AG04449 (cell line): ENCODE measurements at places on chromosomes 1 and 21.

GRCh38 chr1:193730017-193730416 is 543.6 kb upstream of the B3GALT2 start:
- DNase-seq = no peak

DNA sequence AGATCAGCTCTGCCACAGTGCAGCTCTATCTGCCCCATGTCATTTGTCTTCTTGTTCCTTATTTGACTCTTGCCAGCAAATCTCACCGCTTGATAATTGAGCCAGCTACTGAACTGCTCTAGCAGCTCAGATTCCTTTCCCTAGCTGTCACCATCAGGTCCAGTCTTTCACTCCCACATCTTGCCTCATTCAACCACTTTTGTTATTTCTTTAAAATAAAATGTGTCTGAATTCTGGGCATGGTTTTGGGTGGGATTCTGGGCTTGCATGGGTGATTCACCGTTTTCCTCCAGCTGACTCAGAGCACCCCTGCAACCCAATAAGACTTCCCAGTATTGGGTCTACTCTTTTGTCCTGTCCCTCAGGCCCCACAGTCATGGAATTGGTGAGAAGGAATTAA is 215.7 kb downstream of the DSCAM start:
- DNase-seq = no peak

DNA sequence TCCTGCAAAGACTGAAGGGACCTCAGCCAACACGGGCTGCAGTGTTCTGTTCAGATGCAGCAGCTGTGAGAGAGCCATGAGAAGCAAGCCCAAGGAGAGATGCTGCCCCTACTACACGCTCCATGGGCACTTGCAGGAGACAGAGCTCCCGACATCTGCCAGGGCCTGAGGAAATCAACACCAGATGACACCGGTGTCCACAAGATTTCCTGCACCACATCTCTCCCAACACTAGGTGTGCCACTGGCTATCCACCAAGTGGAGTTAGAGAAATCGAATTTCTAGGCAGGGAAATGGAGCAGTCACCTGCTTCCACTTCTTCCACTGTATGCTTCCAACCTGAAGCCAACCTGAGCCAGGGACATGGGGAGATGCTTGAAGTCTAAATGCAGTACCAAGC is 445.3 kb downstream of the RWDD3 start:
- no peak for DNase-seq

DNA sequence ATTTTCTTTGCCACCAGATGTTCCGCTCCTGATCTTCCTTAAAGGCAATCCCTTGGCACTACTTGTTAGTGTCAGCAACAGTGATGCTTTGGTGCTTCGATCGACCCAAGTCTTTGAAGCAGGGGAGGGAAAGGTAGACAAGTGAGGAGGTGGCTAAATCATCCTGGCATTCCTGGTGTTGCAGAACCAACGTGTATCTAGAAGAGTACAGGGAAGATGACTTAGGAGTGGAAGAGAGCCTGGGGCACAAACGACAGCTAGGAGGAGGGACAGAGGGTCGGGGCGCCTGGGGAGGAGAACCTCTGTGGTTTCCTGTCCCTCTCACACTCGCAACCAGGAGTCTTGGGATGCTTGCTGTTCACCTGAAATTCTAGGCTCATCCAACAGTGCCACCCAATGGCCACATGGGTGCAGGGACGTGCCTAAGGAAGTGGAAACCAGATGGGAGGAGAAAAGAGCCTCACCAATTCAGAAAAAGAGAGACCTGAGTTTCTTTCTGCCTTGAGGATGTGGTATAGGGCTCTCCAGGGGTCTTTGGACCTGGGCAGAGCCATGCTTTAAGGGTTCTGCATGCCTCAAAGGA is 9.5 kb upstream of the KCNA2 start:
- DNase-seq = peak; percentile 12

GRCh38 chr21:29034678-29035077 is 10.2 kb downstream of the USP16 start:
- DNase-seq = no peak

GRCh38 chr1:30345491-30346130 is 377.8 kb downstream of the MATN1 start:
- DNase-seq = no peak

GRCh38 chr21:41366522-41367151 is 4.8 kb downstream of the MX2 start:
- DNase-seq = peak; percentile 29

GRCh38 chr1:50666849-50667248 is 243.6 kb upstream of the DMRTA2 start:
- DNase-seq = no peak

- DNase-seq = peak; percentile 21
Measured at GRCh38 chr1:91282695-91283420, 121.8 kb downstream of the HFM1 start.

- no peak for DNase-seq
Measured at GRCh38 chr1:53892911-53893310, 1.1 kb upstream of the DIO1 start.

- no peak for DNase-seq
Measured at GRCh38 chr1:2414297-2414958, 2.1 kb upstream of the PEX10 start.

- no peak for DNase-seq
Measured at GRCh38 chr1:61459345-61459744, 265.6 kb downstream of the TM2D1 start.

DNA sequence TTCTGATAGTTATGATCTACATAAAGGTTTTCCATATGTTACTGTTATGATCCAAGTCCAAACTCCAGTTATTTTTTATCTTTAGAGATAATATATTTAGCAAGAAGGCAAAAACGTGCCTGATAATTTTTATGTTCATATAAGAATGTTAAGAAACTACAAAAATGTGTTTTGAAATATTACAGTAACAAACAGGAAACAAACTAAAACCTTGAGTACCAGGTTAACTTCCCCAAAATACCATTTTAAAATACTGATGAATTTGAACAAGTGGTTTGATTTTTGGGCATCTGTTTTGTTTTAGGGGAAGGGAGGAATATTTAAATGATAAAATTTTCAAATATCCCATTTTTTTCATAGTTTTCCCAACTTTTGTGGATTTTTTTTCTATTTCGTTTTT is 124.8 kb downstream of the NR5A2 start:
- DNase-seq = no peak

GRCh38 chr1:85202864-85203255 is 2.0 kb upstream of the SYDE2 start:
- no peak for DNase-seq

DNA sequence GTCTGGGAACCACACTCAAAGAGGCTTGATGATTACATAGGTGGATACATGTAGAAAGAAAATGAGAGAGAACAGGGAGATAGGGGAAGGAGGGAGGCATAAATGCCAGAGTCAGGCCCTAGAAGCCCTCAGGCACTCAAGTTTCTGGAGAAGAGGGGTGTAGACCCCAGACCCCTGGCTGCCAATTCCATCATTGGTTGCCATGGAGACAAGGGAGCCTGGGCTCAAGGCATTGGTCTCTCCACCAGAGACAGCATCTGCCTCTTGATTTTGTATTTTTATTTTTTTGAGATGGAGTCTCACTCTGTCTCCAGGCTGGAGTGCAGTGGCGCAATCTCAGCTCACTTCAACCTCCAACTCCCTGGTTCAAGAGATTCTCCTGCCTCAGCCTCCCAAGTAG is 114.3 kb upstream of the GRIK3 start:
- DNase-seq = no peak

- DNase-seq = no peak
Measured at GRCh38 chr1:75986478-75986877, 54.3 kb upstream of the ASB17 start.

GRCh38 chr1:246351721-246352120 is 155.4 kb downstream of the SMYD3 start:
- DNase-seq = no peak

DNA sequence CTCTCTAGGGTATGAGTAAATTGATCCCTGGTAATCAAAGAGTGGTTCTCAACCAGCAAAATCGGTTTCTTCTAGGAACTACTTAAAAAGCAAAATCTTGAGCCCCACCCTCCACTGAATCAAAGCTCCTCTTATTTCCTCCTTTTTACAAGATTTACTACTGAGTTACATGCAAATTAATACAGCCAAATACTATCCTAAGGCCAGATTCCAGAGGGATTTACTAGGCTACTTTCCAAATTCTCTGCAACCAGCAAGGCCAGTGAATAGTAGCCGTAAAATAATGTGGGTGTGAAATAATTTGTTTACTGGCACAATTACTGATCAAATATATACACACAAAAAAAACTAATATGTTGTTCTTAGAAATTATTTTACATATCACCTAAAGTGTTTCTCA is 1583.8 kb downstream of the NCAM2 start:
- DNase-seq = no peak

DNA sequence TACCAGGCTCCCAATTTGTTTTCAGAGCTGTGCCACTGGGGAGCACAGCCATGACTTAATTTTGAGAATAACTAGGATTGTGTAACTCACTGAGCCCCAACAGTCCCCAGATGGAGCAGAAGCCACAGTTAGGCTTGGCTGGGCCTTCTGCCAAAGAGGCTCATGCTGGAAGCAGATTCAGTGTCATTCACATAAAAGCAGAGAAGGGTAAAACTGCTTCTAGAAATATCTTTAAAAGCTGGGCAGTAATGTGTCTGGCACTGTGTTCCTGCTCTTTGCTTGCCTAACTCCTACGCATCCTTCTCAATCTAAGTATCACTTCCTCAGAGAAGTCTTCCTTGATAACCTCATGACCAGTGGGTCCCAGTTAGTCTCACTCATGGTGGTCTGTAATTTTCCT is 20.3 kb downstream of the STK40 start:
- DNase-seq = no peak

DNA sequence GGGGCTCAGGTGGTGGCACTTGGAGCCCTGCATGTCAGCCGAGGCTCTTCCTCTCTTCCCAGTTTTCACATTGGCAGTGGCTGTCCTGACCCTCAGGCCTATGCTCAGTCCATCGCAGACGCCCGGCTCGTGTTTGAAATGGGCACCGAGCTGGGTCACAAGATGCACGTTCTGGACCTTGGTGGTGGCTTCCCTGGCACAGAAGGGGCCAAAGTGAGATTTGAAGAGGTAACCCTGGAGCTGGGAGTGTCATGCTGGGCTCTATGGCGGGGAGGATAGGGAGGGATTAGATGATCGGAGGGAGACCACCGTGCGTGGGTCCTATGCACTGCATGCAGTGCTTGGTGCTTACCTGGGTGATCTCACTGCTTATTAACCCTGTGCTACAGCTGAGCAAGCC is 13.5 kb downstream of the AZIN2 start:
- no peak for DNase-seq

GRCh38 chr1:233010146-233010545 is 59.7 kb downstream of the NTPCR start:
- DNase-seq = no peak

DNA sequence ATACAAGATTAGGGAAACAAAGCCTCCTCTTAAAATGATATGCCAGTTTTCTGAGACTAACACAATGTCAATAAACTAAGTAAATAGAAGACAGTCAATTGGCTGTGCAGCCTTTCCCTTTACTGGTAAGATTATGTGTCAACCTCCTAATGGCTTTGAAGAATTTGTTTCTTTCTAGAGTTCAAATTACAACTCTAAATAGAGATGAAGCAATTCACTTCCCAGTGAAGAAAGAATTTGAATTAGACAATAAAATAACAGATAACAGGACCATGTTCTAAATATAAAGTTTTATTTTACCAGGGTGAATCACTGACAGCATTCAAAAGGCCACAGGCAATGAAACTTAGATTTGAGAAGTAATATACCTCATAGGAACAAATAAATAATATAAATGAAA is 680.3 kb downstream of the PLA2G4A start:
- no peak for DNase-seq

DNA sequence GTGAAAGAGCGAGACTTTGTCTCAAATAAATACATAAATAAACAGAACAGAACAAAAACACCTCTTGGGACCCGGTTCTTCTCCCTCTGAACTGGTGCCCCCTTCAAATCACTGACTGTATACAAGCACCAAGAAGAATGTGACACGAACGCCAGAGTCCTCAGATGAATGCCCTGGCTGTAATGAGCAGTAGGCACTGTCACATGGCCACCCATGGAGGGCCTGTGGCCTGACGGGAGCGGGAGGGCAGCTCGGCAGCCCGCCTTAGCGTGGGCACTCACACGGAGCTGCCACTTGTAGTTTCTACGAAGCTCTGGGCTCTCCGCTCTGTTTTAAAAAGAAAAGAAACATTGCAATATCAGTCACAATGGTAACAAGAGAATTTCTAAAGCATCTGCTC is 146.0 kb downstream of the PEX14 start:
- DNase-seq = no peak

GRCh38 chr1:97089173-97089572 is 367.6 kb downstream of the PTBP2 start:
- DNase-seq = no peak

- no peak for DNase-seq
Measured at GRCh38 chr1:218699421-218699820, 354.3 kb downstream of the TGFB2 start.

- no peak for DNase-seq
Measured at GRCh38 chr1:176643536-176643935, 180.6 kb downstream of the PAPPA2 start.

GRCh38 chr1:204108312-204109141 is 35.6 kb downstream of the SOX13 start:
- no peak for DNase-seq

GRCh38 chr1:227317011-227317451 is 1.3 kb downstream of the CDC42BPA start:
- no peak for DNase-seq

DNA sequence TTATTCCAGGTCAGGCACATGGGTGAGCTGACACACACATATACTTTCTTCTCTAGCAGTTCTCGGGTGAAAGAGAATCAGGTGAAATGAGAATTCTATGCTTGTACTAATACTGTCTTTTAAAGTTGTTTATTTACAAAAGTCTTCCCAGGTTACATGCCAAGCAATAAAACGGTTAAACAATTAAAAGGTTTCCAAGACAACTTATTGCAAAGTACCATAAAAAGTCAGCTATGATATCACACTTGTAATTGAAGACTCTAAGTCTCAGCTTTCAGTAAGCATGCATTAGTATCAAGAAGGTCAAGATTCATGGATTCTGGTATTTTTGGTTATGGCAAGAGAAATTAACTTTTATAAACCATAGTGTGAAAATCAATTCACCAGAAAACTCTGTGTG is 171.4 kb downstream of the PDE4B start:
- no peak for DNase-seq

DNA sequence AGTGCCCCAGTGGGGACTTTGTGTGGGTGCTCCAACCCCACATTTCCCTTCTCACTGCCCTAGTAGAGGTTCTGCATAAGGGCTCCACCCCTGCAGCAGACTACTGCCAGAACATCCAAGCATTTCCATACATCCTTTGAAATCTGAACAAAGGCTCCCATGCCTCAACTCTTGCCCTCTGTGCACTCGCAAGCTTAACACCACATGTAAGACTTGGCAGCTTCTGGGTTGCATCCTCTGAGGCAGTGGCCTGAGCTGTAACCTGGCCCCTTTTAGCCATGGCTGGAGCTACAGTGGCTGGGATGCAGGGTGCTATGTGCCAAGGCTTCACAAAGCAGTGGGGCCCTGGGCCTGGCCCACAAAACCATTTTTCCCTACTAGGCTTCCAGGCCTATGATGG is 128.9 kb downstream of the TYW3 start:
- no peak for DNase-seq

- DNase-seq = no peak
Measured at GRCh38 chr21:33443194-33443593, 36.6 kb downstream of the TMEM50B start.

- DNase-seq = no peak
Measured at GRCh38 chr1:41500378-41500777, 15.9 kb upstream of the EDN2 start.
